Putamen (tissue), 1 donor: ENCODE measurements at places on chromosomes 4 and X.

- no peak for DNase-seq
Measured at GRCh38 chr4:76782837-76783236, 115.1 kb downstream of the SOWAHB start.

DNA sequence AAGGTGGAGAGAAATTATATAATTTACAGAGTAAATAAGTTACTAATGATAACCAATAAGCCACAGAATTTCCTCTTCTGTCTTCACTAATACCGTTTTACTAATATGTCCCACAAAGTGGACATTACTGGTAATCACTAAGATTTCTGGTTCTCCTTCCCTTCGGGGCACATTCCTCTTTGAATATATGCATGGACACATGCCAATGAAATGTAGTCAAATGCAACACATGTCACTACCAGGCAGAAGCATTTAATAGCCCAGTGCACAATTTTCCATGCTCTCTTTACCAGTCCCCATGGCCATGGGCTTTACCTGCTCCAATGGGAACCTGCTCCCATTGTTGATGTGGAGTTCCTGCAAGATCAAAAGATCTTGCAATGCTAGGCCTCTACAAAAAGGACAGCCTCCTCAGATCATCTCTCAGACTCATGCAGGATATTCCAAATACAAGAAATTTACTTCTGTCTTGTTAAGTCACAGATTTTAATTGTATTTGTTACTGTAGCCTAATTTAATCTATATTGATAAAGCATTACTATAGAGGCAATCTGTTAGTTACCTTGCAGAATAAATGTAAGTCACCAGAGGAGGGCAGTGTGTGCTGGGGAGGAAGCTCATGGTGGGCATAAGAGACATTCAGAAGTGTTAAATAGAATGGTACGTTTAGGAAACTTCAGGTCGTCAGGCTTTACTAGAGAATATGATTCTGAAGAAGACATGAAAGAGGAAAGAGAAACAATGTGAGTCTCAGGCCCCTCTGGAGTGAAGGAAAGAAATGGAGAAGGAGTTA lies 37.1 kb upstream of the INPP4B start:
- no peak for DNase-seq

- no peak for DNase-seq
Measured at GRCh38 chrX:153772316-153773217, 8.3 kb upstream of the SRPK3 start.

GRCh38 chr4:109278594-109279031 lies 23.8 kb downstream of the COL25A1 start:
- DNase-seq: no peak

- peak; percentile 81 for DNase-seq
Measured at GRCh38 chrX:29662759-29663503, 552.4 kb upstream of the MAGEB2 start.

DNA sequence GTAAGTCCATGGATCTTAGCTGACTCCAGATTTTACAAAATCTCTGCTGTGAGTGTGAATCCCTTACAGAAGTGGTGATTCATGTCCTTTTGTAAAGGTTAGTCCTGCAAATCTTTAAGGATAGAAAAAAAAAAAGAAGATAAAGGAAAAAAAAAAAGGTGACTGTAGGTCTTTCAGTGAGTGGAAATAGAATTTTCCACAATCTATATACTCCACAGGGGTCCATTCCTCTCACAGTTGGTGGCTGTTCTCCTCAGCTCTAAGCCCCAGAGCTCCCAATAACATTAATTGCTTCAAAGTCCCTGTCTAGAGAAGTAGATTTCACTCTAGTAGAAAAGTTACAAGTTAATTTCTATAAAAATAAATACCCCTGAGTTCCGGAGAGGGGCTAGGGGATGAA lies 189.1 kb downstream of the NDST4 start:
- no peak for DNase-seq

DNA sequence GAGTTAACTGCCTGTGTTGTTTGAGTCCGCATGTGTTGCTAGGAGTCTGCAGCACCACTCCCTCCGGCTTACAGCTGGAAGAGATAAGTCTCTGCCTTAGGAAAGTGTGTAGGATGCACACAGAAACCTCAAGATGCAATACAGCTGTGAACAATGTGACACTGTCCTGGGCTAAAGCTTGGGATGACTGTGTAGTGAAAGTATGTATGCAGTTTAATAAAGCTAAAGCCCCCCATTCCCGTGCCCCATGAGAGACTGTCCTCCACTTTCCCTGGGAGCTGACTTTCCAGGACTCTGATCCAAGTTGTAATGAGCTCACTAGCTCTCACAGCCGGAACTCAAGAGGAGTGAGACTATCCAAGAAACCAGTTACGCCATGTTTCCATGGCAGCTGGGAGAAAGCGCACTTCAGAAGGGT lies 156.6 kb upstream of the FTHL17 start:
- DNase-seq: peak; percentile 18

GRCh38 chr4:148207068-148207467 lies 235.1 kb downstream of the NR3C2 start:
- DNase-seq: no peak

- no peak for DNase-seq
Measured at GRCh38 chr4:73743795-73744194, 3.4 kb downstream of the CXCL8 start.

- no peak for DNase-seq
Measured at GRCh38 chr4:54902271-54902670, 223.1 kb downstream of the KDR start.

- DNase-seq: no peak
Measured at GRCh38 chrX:113726898-113727297, 857.0 kb upstream of the HTR2C start.

GRCh38 chrX:68376373-68376772 lies 56.9 kb downstream of the OPHN1 start:
- no peak for DNase-seq

DNA sequence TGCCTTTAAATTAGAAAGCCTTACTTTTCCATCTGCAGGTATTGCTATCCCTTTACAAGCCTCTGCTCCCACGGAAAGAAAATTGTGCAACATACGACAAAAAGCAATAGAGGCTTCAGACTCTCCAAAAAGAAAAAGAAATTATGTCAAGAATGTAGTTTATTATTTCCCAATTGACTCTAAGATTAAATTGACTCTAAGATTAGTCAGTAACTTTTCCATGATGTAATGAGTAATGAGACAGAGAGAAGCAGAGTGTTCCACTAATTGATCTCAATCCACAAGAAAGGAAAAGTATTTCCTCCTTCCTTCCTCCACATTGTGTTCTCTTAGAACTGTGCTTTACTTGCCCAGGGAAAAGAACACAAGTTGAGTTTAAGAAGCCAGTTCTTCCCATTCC lies 345.7 kb upstream of the HS3ST1 start:
- no peak for DNase-seq

GRCh38 chr4:93132631-93133030 lies 695.9 kb upstream of the ATOH1 start:
- DNase-seq: peak; percentile 52

GRCh38 chr4:42638993-42639392 lies 17.9 kb downstream of the ATP8A1 start:
- DNase-seq: no peak

DNA sequence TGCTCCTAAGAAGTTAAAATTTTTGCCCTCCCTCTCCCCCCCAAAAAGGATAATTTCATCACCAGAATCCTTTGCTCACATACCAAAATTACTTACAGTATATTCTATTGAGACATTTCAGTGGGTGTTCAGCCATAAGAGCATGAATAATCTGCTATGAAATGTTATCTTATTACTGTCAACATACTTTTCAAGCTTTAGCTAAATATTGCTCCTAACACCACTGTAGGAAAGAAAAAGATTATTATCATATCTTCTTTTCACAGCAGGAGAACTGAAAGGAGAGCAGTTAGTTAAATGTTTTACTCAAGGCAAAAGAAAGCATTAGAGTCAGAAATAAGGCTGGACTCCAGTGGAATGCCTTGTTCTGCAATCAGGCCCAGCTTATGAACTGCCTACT lies 231.0 kb upstream of the GYPA start:
- DNase-seq: no peak

- DNase-seq: no peak
Measured at GRCh38 chrX:110212299-110212698, 105.6 kb downstream of the AMMECR1 start.

DNA sequence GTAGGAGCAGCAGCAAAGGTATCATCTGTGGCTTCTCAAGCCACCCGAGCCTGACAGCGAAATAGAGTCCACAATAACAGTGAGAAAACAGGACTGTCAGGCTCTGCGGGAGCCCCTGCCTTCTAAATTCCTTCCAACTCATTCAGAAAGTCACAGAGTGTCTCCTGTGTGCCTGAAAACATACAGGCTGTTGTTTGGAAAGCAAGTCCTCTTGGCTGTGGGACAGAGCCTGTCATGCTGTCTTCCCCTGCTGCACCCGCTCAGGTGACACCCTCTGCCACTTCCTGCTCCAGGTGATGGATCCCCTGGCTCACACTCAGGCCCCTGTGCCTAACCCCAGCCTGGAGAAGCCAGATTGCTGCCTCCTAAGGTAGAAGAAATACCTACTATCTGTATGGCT lies 152.3 kb downstream of the RAB28 start:
- DNase-seq: no peak

DNA sequence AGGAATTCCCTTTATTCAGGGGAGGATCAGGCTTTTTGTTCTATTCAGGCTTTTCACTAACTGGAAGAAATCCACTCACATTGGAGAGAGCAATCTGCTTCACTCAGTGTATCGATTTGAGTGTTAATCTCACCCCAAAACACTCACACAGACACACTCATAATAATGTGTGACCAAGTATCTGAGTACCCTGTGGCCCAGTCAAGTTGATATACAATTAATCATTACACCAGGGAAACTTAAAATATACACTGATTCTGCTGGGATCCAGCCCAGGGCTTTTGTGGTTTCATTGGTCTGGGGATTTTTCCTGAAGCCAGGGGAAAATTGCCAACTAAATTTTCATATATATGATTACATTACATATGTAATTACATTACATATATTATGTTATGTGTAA lies 44.0 kb upstream of the GATB start:
- DNase-seq: no peak

DNA sequence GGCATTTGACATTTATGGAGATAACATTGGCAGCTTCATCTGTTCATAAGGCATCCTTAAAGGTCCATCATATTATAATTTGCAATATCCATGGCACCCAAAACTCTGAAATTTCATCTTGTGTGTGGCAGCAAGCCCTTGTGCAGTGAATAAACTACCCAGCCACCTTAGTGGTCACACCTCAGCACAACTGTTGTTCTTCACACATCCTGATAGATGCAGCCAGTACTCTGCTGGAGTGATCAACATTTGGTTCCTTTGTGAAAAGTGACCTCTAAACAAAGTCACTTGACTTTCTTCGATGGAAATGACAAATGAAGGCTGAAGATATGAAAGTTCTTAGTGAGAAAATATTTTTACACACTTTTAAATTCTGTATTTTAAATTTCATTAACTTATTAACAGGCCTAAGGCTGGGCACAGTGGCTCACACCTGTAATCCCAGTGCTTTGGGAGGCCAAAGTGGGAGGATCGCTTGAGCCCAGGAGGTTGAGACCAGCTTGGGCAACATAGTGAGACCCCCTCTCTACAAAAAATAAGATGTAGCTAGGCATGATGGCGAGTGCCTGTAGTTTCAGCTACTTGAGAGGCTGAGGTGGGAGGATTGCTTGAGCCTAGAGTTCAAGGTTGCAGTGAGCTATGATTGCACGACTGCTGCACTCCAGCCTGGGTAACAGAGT lies 161.4 kb downstream of the SPRY1 start:
- no peak for DNase-seq

GRCh38 chr4:40193578-40193977 lies 3.3 kb upstream of the RHOH start:
- no peak for DNase-seq
